Naive B cell (primary cell): ENCODE measurements at places on chromosomes 7 and 10. TPM values are rescaled to one million over a fixed set of nuclear protein-coding genes. Genes with fewer than 3 reads are reported as not detected.

Gene CYP26C1
- polyA plus RNA-seq, result not detected

Gene HOXA6
- not detected for polyA plus RNA-seq

Gene DNAH11
- polyA plus RNA-seq, result not detected

Gene NPTX2
- polyA plus RNA-seq, result not detected

Gene TSC22D4
- polyA plus RNA-seq, result 23.6 TPM

Gene SORCS1
- not detected for polyA plus RNA-seq

Gene PLEKHA1
- polyA plus RNA-seq, result 93.3 TPM

Gene TET1
- 0.58 TPM for polyA plus RNA-seq

Gene PMPCB
- 79.9 TPM for polyA plus RNA-seq

Gene NUDT5
- 32.1 TPM for polyA plus RNA-seq

Gene SLC16A12
- not detected for polyA plus RNA-seq

Gene C10orf143
- polyA plus RNA-seq, result 15.6 TPM

Gene SAMD9
- polyA plus RNA-seq, result 27.9 TPM

Gene CASD1
- polyA plus RNA-seq, result 18.4 TPM

Gene MYO3A
- not detected for polyA plus RNA-seq

Gene FFAR4
- polyA plus RNA-seq, result not detected

Gene CALD1
- polyA plus RNA-seq, result 0.64 TPM

Gene WASHC2A
- polyA plus RNA-seq, result 15.4 TPM
